MCF 10A (cell line): ENCODE measurements at places on chromosomes 5 and 9. TPM values are rescaled to one million over a fixed set of nuclear protein-coding genes. Genes with fewer than 3 reads are reported as not detected.

DNA sequence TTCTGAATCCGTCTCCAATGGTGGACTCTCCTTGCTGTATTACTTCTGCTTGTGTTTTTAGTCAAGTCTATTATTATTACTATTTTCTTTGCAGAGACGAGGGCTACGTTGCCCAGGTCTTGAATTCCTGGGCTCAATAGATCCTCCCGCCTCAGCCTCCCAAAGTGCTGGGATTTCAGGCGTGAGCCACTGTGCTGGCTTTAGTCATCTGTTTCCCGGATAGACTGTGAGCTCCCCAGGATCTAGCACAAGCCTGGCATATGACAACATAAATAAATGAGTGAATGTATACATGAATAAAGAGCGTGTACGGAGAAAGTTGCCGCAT lies 439 bp upstream of the DDX46 start:
- no peak for DNase-seq

GRCh38 chr9:73038089-73038509 lies 85.2 kb upstream of the ALDH1A1 start:
- DNase-seq = peak; percentile 33

- DNase-seq = no peak
Measured at GRCh38 chr5:10985091-10985720, 224.2 kb upstream of the DAP start.

DNA sequence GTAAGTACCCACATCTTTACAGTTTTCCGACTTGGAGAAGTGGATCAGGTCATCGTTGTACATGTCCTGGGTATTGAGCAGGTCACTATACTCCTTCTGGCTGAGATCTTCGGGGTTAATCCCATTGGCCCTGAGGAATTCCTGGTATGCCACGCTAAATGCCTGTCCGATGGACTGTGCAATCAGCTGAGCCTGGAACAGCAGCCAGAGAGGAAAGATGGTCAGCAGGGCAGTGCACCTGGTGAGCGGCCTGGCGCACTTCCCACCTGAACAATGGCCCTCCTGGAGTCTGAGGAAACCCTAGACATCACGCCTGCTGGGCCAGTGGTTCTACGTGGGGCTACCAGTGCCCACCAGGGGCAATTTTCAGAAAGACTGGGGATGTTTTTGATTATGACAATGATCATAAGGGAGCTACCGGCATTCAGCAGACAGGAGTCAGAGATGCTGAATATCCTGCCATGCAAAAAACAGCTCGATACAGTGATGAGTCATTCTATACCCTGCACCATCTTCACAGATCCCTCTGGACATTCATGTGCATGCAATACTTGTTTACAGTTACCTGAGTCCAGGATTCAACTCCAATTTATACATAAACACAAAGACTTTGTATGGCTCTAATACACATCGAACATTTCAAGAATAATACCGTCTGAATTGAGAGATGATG lies 127.2 kb downstream of the ENTREP1 start:
- no peak for DNase-seq

DNA sequence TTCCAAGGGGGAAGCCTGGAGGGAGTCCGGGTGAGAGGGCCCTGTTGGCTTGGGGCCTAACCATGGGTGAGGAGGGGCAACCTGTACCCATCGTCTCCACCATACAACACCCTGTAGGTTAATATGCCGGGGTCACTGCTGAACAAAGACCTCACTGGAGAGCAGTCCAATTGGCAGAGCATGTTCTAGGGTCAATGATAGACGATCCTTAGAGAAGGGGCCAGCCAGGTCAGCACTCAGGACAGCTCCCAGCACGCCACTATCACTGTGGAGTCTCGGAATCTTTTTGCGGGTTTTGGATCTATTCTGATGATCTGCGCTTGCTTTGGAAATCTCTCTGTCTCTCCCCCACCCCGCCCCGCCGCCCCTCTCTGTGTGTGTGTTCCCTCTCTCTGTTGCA lies 218.4 kb upstream of the MVB12B start:
- DNase-seq = peak; percentile 26

GRCh38 chr5:37424441-37424840 lies 45.3 kb downstream of the WDR70 start:
- peak; percentile 7 for DNase-seq

DNA sequence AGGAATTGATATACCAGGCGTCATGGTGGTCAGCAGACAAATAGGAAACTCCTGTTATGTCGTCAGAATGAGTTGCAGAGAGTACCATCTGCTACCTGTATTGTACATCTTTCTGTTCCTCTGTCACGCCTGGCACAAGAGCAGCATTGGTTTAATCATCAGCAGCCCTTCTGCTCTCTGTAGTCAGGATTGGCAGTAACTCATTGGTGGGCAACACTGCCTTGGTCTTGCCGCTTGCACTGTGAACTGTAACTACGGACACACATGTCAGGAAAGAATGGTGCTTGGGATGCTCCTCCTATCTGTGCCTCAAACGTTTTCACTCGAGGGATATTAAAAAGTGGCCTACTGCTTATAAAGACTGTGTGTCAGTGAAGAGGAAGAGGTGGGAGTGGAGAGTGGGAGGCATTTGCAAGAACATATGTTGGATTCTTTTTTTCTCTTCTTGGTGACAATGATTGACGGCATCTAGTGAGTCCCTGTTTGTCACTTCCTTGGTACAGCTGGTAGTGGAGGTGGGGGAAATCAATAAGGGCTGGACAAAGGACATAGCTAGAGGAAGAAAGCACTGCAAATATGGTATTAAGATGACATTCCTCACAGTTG lies 76.6 kb downstream of the F2RL2 start:
- no peak for DNase-seq

- DNase-seq = no peak
Measured at GRCh38 chr5:37846786-37847310, 7.0 kb upstream of the GDNF start.

- peak; percentile 82 for DNase-seq
Measured at GRCh38 chr9:127676638-127677037, 30.1 kb upstream of the CFAP157 start.

DNA sequence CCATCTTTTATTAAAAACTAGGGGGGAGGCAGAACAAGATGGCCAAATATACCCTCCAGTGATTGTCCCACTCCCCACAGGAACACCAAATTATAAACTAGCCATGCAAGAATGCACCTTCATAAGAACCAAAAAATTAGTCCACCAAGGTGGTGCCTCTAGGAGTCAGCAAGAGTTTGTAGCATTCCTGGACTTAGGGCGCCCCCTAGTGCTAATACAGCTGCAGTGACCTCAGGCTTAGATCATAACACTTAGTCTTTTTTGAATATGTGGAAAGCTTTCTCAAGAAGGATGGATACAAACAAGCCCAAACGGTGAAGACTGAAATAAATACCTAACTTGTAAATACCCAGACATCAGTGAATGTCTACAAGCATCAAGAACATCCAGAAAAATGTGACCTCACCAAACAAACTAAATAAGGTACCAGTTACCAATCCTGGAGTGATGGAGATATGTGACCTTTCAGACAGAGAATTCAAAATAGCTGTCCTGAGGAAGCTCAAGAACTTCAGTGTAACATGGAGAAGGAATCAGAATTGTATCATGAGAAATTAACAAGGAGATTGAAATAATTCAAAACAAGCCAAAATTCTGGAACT lies 19.3 kb downstream of the PPIP5K2 start:
- peak; percentile 87 for DNase-seq

DNA sequence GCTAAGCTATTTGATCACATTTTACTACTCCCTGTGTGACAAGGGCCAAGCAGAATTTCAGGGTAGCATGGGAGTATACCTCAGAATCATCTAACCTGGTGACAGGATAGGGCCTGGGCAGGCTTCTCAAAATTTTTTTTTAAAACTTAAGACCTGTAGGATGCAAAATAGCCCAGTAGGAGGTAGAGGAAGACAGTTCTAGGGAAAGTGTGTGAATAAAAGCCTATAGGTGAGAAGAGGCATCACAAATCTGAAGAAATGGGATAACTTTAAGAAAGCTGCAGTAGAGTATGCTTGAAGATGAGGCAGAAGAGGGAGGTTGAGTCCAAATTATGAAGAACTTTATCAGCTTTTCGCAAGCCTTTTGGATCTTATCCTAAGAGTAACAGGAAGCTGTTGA lies 32.3 kb downstream of the CNTRL start:
- DNase-seq = peak; percentile 21

DNA sequence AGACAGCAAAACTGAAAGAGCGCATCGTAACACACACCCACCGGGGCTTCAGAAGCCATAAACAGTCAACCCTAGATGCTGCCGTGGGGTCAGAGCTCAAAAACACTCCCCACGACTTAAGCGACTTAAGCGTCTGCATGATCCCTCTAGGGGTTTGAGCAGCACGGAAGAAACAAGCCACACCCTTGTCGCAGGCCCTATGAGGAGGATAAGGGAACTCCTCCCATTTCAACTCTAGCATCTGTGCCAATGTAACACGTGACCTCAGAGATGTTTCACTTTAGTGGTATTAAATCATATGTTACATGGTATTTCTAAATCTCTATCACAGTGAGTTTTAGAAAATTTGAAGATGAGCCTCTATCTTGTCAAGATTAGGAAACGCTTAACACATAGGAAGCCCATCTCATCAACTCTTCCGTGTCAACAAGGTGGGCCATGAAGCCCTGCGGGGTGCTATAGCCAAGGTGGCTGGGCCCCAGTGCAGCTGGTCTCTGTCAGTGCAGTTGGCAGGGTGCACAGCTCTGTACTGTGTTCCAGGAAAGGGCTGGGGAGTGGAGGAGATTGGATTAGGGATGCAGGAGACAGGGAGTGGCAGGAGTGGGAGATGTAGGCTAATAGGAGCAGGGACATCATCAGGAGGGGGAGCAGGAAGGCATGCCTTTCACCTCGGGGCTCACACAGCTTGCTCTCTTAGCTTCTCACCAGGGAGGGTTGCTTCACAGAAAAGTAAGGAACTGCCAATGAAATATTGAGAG lies 33.1 kb downstream of the ZCCHC9 start:
- no peak for DNase-seq

- DNase-seq = no peak
Measured at GRCh38 chr5:171847026-171847425, 61.4 kb downstream of the SMIM23 start.

- no peak for DNase-seq
Measured at GRCh38 chr5:40503439-40503838, 176.3 kb upstream of the PTGER4 start.

DNA sequence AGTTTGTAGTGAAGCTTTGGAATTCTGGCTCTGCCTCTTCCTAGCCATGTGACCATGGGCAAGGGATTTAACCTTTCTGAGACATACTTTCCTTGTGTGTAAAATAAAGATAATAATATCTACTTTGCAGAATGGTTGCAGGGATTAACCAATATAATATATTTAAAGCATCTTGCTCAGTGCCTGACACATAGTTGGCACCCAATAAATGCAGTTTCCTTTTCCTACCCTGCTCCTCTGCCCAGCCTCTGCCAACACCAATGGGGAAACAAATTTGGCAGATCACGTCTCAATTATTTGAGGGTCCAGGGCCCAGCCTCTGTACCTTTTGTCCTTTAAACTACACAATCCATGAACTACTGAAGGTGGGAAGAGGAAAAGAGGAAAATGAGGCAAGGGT lies 91.1 kb downstream of the NRG2 start:
- no peak for DNase-seq

- DNase-seq = no peak
Measured at GRCh38 chr5:51188001-51188591, 195.2 kb upstream of the ISL1 start.

The CNTNAP3 gene
- 9.9 and 11.2 TPM in 2 replicates for total RNA-seq

The PTGDS gene
- total RNA-seq = 1.1 and 1.8 TPM in 2 replicates

The MAMDC2 gene
- total RNA-seq = not detected in 2 replicates

The HAVCR2 gene
- 0.17 TPM in 1 of 2 replicates, not detected in the other for total RNA-seq

The DMRT3 gene
- total RNA-seq = not detected in 2 replicates
